SJSA1 (cell line): ENCODE measurements at places on chromosomes 1 and 21. TPM values are rescaled to one million over a fixed set of nuclear protein-coding genes. Genes with fewer than 3 reads are reported as not detected.

Gene IARS2
- total RNA-seq: 82.9 and 103 TPM in 2 replicates

Gene VASH2
- 1.0 and 2.7 TPM in 2 replicates for total RNA-seq

GRCh38 chr1:26031611-26032220 is 10.1 kb downstream of the EXTL1 start:
- no peak for DNase-seq

- DNase-seq: no peak
Measured at GRCh38 chr1:103353391-103353790, 172.1 kb upstream of the RNPC3 start.

Gene HSD3B1
- not detected in 2 replicates for total RNA-seq

- no peak for DNase-seq
Measured at GRCh38 chr1:172178886-172179285, 241.6 kb upstream of the C1orf105 start.

- DNase-seq: no peak
Measured at GRCh38 chr1:212539737-212540430, 68.7 kb upstream of the ATF3 start.

Gene ASTN1
- 0.06 and 0.13 TPM in 2 replicates for total RNA-seq

DNA sequence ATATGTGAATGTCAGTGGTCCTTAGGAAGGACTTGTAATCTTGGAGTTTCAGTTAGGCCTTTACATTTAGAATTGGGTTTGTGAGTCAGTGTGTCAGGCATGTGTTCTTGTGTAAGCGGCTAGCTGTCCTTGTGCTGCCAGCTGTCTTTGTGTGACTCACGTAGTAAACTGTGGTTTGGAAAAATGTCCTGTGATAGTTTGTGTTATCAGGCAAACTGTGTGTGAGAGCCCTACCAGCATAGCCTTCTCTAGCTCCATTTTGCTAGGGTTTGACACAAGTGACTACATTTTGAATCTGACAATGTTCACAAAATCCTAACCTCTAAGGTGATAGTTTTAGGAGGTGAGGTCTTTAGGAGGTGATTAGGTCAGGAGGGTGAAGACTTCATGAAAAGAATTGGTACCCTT is 6.9 kb upstream of the SLC35D1 start:
- DNase-seq: peak; percentile 83

Gene C1orf226
- total RNA-seq: 0.37 and 6.0 TPM in 2 replicates

DNA sequence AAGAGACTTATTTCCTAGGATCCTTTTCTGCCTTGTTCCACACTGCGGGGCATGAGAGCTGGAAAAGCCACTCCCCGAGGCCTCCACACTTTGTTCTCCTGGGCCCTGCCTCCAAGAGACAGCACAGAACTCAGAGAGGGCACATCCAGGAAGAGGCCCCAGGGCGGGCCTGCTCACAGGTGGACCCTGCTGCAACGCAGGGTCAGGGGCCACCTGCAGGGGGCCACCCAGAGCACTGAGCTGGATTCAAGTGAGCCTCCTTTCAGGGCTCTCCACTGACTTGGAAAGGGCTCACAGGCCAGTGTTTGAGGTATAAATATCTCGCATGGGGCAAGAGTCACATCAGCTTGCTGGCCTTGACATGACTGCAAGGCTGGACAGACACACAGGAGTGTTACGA is 4.8 kb downstream of the RGS16 start:
- DNase-seq: no peak

Gene EPB41
- 2.1 and 5.3 TPM in 2 replicates for total RNA-seq

DNA sequence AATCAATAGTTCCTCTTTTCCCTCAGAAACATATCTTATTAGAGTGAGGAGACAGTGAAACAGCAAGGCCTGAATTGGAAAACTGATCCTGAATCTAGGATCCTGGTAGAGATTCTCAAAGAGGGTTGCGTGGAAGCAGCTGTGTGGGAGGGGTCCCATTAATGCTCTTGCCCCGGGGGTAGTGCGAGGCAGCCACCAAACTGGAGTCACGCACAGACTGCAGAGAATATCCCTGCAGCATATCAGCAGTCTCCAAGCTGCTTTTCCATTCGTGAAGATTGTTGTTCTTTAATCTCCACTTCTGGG is 150.1 kb downstream of the DISC1 start:
- no peak for DNase-seq

DNA sequence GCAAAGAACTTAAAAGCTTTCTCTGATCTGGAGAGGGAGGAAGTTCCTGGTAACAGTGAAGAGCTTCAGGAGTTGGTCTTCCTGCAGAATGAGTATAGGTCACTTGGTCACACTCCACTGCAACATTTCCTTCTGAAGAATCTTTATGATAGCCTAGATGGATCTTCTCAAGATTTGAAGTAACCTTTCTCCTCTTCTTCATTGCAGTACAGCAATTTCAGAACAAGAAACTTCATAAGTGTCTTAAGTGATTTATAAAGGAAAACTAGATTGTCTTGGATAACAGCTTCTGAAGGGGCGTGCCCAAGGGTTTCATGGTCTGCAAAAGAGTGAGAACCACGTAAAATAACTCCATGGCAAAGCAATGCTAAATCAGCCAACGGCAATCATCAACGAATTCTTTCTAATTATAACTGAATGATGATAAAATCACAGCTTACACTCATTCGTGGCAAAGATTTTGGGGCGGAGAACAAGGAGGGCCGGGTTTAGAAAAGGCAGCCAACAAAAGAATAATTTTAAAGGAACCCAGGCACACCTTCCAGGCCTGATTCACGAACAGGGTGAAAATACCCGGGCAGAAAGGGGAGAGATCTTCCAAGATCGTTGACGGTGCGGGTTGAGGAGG is 53.9 kb upstream of the ASPM start:
- DNase-seq: peak; percentile 50

- DNase-seq: no peak
Measured at GRCh38 chr21:38660333-38661196, 145.2 kb upstream of the ETS2 start.

Gene AMY1A
- total RNA-seq: not detected in 2 replicates

DNA sequence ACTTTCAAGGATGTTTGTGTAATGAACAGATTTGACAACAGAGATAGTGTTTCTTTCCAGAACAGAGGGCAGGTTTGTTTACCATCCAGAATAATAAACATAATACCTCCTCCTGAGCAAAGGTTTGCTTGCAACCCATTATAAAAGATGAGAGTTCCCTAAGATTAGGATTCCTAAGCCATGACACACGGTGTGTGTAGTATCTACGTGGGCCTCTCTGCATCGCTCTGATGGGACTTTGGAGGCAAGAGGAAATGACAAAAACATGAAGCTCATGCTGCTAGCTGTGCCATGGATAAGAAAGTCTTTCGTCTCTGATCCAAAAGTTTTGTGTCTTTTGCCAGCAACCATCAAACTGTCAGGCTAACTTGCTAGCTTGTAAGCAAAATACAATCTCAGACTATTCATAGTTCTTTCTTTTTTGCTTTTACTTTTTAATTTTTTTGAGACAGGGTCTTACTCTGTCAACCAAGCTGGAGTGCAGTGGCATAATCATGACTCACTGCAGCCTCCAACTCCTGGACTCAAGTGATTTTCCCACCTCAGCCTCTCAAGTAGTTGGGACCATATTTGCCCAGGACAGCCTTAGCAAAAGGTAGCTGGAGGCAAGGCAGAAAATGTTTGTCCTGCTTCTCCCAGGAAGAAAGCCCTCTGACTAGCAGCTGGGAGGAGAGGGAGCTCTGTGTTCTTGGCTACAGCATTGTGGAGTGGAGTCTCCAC is 81.1 kb downstream of the LHX4 start:
- DNase-seq: peak; percentile 80

GRCh38 chr1:116408803-116409720 is 36.0 kb downstream of the ATP1A1 start:
- DNase-seq: no peak

DNA sequence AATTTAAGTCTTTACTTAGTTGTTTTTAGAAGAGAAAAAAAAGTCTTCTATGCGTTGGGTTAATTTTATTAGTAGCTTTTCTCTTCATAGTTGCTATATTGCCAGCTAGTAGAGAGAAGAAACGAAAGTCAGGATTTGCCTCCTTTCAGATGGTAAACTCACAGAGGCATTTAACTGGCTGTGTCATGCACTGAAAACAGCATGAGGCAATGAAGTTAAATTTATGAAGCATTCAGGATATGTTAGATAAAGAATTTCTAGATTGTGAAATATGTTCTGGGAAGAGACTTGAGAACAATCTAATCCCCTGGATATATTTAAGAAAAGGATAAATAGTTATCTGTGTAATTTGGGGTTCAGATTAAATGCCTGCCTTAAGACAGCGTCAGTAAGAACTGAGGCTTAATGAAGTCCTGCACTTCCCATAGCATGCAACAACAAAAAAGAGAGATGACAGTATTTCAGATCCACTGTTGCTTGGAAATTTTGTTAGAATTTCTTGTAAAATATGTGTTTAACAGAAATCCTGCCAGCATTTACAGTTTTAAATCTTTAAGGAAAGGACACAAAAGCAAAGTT is 1.7 kb downstream of the ANGPTL1 start:
- no peak for DNase-seq

- DNase-seq: no peak
Measured at GRCh38 chr21:35005077-35005476, 44.0 kb downstream of the RUNX1 start.

DNA sequence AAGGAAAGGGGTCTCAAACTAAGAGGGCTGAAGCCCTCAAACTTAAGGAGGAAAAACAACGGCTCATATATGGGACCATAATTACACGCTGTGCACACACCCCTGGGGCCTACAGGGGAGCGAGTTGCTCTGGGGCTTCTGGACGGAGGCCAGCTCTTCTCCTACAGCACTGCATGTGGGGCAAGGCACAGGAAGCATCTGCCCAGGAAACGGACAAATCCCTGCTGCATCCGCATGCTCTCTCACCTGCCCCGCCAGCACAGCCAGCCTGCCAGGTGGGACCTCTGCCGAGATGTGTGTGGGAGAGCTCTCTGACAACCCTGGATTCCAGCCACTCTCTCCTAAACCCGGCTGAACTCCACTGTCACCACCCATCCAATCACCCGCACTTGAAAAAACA is 54.1 kb downstream of the MRPL37 start:
- no peak for DNase-seq

DNA sequence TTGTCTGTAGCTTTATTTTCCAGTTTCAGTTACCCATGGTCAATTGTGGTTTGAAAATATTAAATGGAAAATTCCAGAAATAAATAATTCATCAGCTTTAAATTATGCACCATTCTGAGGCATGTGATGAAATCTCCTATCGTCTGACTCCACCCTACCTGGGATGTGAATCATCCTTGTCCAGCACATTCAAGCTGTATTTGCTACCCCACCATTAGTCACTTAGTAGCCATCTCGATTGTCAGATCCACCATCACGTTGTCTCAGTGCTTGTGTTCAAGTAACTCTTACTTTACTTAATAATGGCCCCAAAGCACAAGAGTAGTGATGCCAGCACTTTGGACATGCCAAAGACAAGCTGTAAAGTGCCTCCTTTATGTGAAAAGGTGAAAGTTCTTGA is 4.0 kb downstream of the STPG1 start:
- no peak for DNase-seq

DNA sequence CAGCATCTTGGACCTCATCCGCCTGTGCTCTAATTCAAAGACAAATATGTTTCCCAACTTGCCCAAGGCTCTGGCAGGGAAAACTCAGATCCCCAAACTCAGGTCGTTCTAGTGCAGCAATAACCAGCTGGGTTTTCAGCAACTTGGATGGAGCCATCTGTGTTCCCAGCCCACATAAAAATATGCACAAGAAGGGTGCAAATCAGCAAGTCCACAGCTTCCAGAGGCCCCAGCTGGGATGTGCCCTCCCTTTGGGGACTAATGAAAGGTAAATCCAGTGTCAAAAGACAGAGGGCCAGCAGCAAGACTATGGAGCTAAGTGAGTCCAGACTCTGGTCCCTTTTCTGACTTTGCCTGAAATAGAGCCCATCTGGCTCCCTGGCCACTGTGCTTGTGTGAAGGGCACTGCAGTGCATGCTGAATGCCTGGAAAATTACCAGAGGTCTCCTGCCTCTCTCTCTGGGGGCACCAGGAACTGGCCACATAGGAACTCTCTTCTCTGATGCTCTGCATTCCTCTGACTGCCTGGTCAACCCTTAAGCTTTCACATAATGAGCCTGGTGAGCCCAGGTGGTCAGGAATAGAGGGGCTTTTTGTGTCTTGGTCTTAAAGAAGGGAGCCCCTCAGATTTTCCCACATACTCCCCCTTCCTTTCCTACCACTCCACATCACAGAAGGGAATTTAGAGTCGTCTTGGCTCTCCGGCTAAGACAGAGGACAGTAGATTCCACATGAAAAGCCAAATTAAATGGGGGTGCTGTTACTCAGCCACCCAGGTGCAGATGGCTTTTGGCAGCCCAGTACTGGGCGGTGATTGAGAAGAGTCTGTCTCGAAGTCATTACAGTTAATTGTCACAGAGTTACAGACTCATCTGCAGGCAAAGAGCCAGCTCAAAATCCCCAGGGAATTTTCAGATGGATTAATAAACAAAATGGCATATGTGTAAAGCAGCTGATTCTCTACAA is 88.1 kb upstream of the C1orf21 start:
- DNase-seq: no peak

- DNase-seq: peak; percentile 44
Measured at GRCh38 chr1:46724991-46725735, 6.2 kb upstream of the EFCAB14 start.

Gene INKA2
- 3.4 and 5.4 TPM in 2 replicates for total RNA-seq

GRCh38 chr1:87644579-87645190 is 316.0 kb downstream of the LMO4 start:
- no peak for DNase-seq

Gene IRF6
- total RNA-seq: not detected in 2 replicates

Gene RAB3GAP2
- total RNA-seq: 16.7 and 20.6 TPM in 2 replicates

Gene ARHGEF16
- 34.9 and 46.6 TPM in 2 replicates for total RNA-seq

Gene SNX7
- 80.1 and 111 TPM in 2 replicates for total RNA-seq

DNA sequence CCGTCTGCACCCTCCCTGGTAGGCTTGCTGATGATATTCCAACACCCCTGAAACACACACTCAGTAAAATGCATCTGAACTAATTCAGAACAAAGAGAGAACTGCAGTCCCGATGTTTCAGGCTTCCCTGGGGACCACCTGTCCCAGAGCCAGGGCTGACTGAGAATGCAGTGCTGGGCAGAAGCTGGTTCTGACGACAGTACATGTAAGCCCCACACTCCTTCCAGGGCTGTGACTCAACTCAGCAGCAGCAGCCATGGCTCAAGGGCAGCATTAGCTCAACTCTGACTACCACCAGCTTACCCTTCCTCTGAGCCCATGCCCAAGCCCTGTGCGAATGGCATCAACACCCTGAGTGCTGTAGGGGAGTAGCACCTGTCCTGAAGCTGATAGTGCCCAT is 56.4 kb upstream of the SIPA1L2 start:
- DNase-seq: no peak

DNA sequence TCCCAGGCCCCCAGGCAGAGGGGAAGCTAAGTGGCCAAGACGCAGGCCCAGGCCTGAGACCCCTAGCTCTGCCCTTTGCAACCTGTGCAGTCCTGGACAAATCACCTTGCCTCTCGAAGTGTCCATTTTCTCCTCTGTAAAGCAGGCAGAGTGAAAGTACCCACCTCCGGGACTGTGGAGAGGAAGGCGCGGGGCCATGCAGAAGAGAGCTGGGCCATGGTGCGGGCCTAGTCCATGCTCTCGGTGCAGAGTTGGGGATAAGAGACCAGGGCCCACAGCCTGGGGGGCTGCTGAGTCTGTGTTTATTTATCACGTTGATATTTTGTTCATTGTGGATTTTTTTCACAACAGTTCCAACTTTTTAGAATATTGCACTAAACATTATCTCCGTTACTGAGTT is 160.2 kb upstream of the VAMP3 start:
- no peak for DNase-seq

GRCh38 chr1:151612501-151613281 is 841 bp downstream of the SNX27 start:
- DNase-seq: peak; percentile 49

Gene LCE3D
- not detected in 2 replicates for total RNA-seq

Gene CCDC185
- not detected in 2 replicates for total RNA-seq
